ENCODE measurements at places on chromosomes 12 and 14.

DNA sequence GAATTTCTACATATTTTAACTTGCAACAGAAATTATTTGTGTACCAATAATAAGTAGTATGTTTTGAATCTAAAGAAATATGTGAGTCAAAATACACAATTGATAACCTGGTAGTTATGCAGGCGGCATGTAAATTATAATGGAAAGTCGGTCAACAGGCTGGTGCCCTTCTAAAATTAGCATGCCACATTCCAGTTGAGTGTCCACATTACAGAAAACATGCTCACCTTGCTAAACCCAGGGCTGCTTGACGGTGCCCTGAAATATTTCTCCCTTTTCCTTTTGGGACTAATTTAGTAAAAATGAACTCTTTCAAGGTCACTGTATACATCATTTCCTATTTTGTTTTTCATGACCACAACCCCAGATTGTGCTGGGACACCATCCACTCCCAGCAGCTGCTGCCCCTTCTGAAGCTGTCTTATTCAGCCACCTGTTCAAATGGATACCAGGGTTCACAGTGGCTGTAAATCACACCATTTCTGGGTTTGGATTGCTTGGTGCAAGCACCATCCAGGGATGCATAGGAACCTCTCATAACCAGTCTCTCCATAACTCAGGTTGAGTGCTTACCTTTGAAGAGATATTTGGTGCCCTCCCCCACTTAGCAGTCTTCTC is 110.6 kb downstream of the ANO6 start:
- DNase-seq, result no peak

- DNase-seq, result no peak
Observed at GRCh38 chr12:74794522-74794921, 256.9 kb downstream of the ATXN7L3B start.

- DNase-seq, result no peak
Observed at GRCh38 chr12:115980339-115980738, 297.2 kb downstream of the MED13L start.

DNA sequence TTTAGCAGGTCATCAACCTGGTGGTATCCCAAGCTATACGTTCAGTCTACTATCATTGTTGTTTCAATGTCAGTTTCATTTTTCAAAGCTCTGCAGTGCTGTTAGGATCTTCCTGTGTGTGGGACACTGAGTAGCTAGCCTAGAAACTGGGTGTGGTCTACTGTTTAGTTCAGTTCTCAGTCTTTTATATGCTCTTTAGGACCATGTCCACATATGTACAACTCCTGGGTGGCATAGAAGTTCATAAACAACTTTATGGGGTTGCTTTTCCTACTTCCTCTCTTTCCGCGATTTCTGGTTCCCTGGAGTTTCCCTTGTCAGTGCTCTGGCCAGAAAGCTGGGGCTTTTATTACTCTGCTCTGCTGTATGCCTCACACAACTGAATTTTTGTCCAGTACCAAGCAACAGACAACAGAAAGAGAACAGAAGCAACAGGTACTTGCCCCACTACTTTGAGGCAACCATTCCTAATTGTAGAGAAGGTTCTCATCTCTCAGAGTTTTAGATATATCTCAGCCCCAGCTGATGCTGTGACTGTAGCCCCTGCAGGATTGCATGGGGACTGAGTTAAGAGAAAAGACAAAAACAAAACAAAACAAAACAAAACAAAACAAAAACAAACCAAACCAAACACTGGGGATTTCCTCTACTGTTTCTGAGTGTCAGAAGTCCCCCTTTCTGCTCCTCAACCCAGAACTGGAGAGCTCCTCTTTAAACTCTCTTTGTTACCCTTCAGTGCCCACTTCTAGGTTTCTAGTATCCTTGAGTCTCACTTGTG is 30.3 kb downstream of the MIS18BP1 start:
- no peak for DNase-seq

- no peak for DNase-seq
Observed at GRCh38 chr12:87074781-87075180, 818.6 kb upstream of the MGAT4C start.

GRCh38 chr12:132125736-132126135 is 18.4 kb downstream of the DDX51 start:
- DNase-seq, result no peak

- DNase-seq, result no peak
Observed at GRCh38 chr14:35515916-35516315, 18.0 kb upstream of the INSM2 start.

- DNase-seq, result no peak
Observed at GRCh38 chr14:33477797-33478196, 473.1 kb downstream of the EGLN3 start.

DNA sequence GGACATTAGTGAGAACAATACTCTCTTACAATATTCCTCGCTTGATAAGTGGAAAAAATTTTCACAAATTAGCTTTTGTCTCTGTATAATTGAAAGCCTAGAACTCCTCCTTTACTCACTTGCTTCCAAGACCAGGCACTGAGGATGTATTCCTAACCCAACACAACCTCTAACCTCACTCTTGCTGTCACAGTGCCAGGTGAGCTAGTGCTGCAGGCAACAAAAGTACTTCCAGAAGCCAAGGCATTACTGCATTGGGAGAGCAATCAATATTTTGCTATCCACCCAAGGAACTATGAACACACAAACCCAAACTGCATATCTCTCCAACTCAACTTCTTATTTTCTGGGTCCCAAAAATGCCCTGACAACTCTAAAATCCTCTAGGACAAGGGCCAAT is 1081.0 kb downstream of the VRK1 start:
- DNase-seq, result no peak

- no peak for DNase-seq
Observed at GRCh38 chr12:131577766-131578165, 133.1 kb upstream of the SFSWAP start.

DNA sequence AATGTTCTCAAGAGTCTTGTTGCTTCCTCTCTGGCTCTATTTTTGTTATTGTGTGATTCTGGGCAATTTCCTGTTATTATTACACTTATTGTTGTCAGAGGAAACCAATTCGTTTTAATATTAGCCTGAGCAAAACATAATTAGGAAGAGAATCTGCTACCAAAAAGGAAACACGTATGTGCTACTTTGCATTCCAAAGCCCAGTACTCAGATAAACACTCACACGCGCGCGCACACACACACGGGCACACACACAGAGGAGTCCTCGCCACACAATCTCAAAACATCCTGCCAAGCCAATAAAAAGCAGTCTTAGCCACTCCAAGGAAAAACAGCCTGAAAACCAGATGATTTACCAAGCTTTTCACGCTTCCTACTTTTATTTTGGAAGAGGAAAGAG is 400.7 kb downstream of the NUAK1 start:
- no peak for DNase-seq

- DNase-seq, result no peak
Observed at GRCh38 chr14:71140157-71140556, 232.9 kb downstream of the PCNX1 start.

- no peak for DNase-seq
Observed at GRCh38 chr12:21776175-21776574, 1.7 kb upstream of the KCNJ8 start.

DNA sequence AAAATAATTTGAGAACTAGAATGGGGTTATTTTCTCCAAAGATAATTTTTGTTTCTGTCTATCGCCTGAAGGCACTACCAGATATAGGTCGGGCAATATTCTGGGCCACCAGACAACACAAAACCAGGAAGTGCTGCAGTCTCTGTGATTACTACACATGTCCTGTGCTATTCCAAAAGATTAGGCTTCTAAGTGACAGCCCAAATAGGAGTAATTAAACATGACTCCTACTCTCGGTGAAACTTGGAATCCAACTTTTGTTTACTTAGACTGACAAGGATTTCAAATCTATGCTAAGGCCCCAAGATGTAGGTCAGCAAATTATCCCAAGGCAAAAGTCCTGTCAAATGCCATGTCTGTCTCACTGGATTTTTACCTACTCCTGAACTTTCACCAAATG is 157.6 kb upstream of the LRFN5 start:
- no peak for DNase-seq

- no peak for DNase-seq
Observed at GRCh38 chr12:113769305-113769704, 196.8 kb downstream of the RBM19 start.

- DNase-seq, result no peak
Observed at GRCh38 chr12:14284184-14284722, 81.2 kb upstream of the ATF7IP start.

- peak; percentile 61 for DNase-seq
Observed at GRCh38 chr12:49336645-49337584, at the start of gene C1QL4. Gene C1QL4, minus strand, starts transcription at chr12:49337188. Its CDS starts 711 bp downstream, at chr12:49336477.

- no peak for DNase-seq
Observed at GRCh38 chr12:12447837-12448236, 91.0 kb downstream of the BORCS5 start.

DNA sequence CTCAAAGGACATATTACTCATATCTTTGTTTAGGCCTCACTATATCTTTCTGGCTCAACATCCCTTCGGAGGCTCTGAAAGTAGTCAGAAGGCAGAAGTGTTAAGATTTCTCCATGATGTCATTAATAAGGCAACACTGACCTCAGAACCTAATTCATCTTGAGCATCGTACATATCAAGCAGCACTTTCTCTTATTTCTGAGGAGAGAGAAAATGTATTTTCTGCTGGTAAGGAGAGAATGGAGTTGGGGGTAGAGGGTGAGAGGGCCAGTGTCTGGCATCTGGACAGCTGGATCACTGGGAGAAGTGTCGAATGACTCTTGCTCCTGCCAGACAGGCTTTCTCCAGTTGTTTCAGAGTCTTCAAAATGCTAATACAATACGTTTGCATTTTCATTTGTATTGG is 213.2 kb upstream of the PRICKLE1 start:
- no peak for DNase-seq

GRCh38 chr12:69779928-69780327 is 41.3 kb downstream of the RAB3IP start:
- DNase-seq, result peak; percentile 72

GRCh38 chr14:23299211-23299957 is 3.3 kb downstream of the PPP1R3E start:
- no peak for DNase-seq

- no peak for DNase-seq
Observed at GRCh38 chr12:94434171-94434570, 25.5 kb downstream of the CEP83 start.

GRCh38 chr12:12336049-12336411 is 14.0 kb downstream of the MANSC1 start:
- no peak for DNase-seq

GRCh38 chr12:114686773-114687500 is 3.0 kb upstream of the TBX3 start:
- no peak for DNase-seq

DNA sequence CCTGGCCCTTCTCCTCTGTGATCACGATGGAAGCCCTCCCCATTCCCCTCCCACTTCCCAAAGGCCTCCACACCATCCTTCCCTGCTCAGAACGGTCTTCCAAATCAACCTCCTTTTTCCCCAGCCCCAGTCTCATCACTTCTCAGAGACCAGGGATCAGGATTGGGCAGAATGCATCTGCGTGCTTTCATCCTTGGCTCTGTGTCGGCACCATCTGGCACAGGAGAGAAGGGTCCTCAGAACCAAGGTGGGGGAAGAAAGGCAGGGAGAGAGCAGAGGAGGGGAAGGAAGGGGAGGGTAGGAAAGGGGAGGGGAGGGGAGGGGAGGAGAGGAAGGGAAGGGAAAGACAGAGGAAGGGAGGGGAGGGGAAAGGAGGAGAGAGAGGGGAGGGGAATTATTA is 52.4 kb upstream of the FICD start:
- no peak for DNase-seq

GRCh38 chr14:92482621-92483319 is 30.8 kb upstream of the RIN3 start:
- no peak for DNase-seq

DNA sequence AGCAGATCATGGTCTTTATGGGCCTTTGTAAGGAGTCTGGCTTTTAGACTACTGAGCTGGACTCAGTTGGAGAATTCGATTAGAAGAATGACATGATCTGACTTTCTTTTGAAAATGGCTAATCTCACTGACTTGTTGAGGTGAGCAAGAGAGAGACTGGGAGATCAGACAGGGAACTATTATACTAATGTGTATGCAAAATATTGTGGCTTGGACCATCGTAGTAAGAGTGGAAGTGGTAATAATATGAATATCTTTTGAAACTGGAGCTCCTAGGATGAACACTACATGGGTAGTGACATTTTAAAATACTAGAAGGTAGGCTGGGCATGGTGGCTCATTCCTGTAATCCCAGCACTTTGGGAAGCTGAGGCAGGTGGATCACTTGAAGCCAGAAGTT is 56.2 kb upstream of the CCT2 start:
- no peak for DNase-seq

- no peak for DNase-seq
Observed at GRCh38 chr14:71212683-71213107, 305.4 kb downstream of the PCNX1 start.

DNA sequence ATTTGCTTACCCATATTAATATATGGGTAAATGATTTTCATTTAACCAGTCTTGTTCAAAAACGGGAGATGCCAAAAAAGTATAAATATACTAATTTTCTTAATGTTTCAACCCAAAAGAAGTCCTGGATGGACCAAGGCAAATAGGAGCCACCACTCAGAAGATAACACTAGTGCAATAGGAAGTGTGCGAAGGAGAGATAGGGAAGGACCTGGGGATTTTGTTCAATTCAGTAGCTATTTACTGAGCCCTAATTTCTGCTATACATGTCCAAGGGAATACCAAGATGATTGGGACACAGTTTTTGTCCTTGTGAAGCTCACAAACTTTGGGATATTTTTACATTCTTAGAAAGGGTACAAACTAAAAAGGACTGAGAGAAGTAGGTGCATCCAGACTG is 1.5 kb downstream of the CMAS start:
- DNase-seq, result no peak

GRCh38 chr12:46267825-46268582 is 839 bp downstream of the SLC38A1 start:
- peak; percentile 21 for DNase-seq

- no peak for DNase-seq
Observed at GRCh38 chr12:47754881-47755280, 3.8 kb downstream of the RAPGEF3 start.

- no peak for DNase-seq
Observed at GRCh38 chr14:22381766-22382165, 207.3 kb downstream of the DAD1 start.

DNA sequence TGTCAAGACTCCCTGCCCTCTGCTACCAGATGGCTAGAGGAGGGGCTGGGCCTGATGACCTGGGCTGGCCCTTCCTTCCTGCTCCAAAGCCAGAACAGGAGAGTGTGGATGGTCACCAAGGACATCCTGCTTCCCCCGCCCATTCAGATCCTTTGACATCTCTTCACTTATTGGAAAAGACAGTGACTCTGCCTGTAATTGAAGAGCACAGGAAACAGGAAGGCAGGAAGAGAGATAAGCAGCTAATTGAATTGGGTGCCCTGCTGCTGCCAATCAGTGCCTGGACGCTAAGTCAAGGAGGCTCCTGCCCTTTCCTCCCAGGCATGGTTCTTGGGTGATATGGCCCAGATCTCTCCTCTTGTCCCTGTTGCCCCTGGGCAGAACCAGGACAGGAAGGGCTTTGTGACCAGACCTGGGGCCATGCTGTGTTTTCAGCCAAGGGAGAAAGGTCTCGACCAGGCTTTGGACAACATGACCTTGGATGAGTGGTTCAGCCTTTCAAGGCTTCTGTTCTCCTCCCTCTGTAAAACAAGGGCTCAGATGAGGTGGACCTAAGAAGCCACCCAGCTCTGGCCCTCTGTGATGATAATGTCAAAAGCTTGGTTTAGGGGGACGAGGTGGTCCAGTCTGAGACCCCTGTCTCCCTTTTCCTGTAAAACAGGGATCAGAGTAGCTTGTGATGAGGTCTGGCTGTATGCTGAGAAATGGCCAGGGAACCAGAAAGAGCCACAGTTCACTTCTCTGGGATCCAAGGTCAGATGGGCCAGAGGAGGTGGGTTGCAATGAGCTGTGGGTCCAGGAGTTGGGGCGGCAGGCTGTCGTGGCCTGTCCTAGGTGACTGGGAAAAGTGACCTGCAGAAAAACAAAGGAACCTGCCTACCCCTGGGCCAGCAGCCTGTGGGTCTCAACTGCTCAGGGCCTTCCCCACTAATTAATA is 38.8 kb downstream of the FAM222A start:
- DNase-seq, result no peak

All from NCI-H748 treated with DMSO at 0.1 percent for 48 hours (cell line).